ENCODE measurements at places on chromosomes 3 and 15. TPM values are rescaled to one million over a fixed set of nuclear protein-coding genes. Genes with fewer than 3 reads are reported as not detected.

DNA sequence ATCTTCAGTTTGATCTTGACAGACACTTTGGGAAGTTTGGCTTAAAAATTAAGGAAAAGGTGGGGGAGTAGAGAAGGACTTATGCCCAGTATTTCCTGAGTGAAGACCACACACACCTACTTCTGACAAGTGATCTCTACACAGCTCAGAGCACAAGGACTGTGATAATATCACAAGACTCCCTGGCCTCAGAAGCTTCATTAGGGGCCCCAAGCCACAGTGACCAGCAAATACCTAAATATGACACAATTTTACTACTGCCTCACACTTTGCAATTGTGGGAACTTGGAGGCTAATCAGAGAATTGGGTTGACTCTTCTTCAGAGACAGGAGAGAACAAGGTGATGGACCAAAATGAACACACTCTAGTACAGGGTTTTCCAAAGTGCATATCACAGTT, 2.6 kb downstream of the ILDR1 start:
- H3K4me3 ChIP-seq, result no peak overlapping the region
- DNase-seq, result no peak
- H3K4me1 ChIP-seq, result peaks cover 6% of the 10 kb centered on the region
- no peak overlapping the region for H3K27ac ChIP-seq
- H3K27me3 ChIP-seq, result peaks cover 33% of the 10 kb centered on the region

GRCh38 chr15:76321171-76321570, 9.9 kb upstream of the ETFA start:
- peaks cover 27% of the 10 kb centered on the region for H3K27me3 ChIP-seq
- H3K4me1 ChIP-seq, result no peaks in the 10 kb centered on the region
- no peak for DNase-seq

ZNF80 gene
- total RNA-seq, result 1.7 TPM

KLHL6 gene
- 59.0 TPM for total RNA-seq
